Osteocyte (in vitro differentiated cells): ENCODE measurements at places on chromosomes 1 and 21. TPM values are rescaled to one million over a fixed set of nuclear protein-coding genes. Genes with fewer than 3 reads are reported as not detected.
A peak's percentile ranks its signal among the peaks of the same experiment; 100 is the strongest.

APCS gene
- total RNA-seq = not detected in 2 replicates

RBM11 gene
- total RNA-seq = not detected in 2 replicates

S100A1 gene
- total RNA-seq = 1.1 TPM in 1 of 2 replicates, not detected in the other

DNA sequence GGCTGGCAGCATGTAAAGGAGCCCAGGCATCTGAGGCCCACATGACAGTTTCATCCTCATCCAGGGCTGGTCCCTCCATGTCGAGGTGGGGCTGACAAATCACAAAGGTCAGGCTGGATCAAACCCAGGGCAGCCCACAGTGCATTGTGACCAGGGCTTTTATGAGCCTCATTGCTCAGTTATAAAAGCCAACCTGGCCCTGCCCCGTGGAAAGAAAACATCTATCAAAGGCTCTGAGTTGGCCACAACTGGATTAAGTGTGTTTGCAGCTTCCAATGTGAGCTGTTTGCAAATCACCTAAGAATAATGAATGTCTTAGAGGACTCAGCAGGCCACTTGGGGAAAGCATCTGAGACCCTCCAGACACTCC lies 45.4 kb downstream of the GRHL3 start:
- peaks cover 6% of the 10 kb centered on the region for H3K36me3 ChIP-seq
- DNase-seq = no peak
- H3K4me3 ChIP-seq = no peak overlapping the region
- peak overlapping the region; percentile 53 for H3K27ac ChIP-seq

GRCh38 chr1:113765306-113766230 lies 6.3 kb upstream of the PHTF1 start:
- H3K4me3 ChIP-seq = no peak overlapping the region
- peak overlapping the region; percentile 65 for H3K27ac ChIP-seq
- peaks cover 5% of the 10 kb centered on the region for H3K4me1 ChIP-seq
- no peak for DNase-seq
- H3K36me3 ChIP-seq = peaks cover 24% of the 10 kb centered on the region

- no peak overlapping the region for H3K4me3 ChIP-seq
- no peak for DNase-seq
- no peaks in the 10 kb centered on the region for H3K27me3 ChIP-seq
- H3K36me3 ChIP-seq = no peaks in the 10 kb centered on the region
- H3K27ac ChIP-seq = no peak overlapping the region
Observed at GRCh38 chr21:44377201-44377921, 23.9 kb downstream of the TRPM2 start.

DNA sequence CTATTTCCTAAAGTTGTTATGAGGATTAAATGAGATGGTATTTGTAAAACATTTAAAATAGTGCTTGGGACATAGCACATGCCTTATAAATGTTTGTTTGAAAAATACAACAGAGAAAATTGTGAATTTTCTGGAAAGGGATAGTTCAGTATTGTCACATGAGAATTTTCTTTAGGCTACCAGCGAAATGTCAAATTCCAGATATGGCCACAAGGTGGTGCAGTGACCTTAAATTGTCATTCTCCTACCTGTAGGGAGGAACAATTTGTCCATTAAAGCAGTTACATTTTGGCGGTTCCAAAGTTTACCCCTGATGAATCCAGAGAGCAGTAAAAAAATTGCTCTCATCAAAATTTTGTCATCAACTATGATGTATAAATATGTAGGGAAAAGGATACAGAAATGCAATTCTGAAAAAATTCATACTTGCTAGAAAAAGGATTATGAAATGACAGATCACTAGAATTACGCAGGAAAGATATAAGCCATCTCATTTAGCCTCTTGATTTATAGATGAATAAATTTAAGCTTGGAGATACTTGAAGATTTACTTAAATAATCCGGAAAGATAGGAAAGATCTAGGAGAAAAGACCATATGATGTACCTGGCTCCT lies 50.2 kb upstream of the TSHB start:
- H3K36me3 ChIP-seq = peaks cover 3% of the 10 kb centered on the region
- DNase-seq = no peak
- peaks cover 54% of the 10 kb centered on the region for H3K27me3 ChIP-seq
- no peak overlapping the region for H3K27ac ChIP-seq
- H3K4me3 ChIP-seq = no peak overlapping the region
